Neural progenitor cell (in vitro differentiated cells): ENCODE measurements at places on chromosomes 3 and 15.

DNA sequence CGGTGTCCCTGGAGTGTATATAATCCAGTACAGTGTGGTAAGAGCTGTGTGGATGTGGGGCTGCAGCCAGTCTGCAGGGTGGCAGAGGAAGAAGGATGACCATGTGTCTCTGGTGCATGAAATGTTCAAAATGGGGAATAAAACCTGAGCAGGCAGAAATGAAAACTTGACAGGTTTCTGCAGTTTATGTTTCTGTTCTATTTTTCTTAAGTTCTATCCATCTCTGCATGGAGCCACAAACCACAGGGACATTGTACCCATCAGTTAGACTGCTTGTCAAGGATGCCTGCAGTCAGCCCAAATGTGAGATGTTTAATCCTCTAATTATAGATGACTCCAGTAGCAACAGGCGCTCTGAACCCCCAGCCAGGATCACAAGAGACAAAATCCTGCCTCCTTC, 216.7 kb downstream of the IL20RB start:
- peak; percentile 37 for DNase-seq

DNA sequence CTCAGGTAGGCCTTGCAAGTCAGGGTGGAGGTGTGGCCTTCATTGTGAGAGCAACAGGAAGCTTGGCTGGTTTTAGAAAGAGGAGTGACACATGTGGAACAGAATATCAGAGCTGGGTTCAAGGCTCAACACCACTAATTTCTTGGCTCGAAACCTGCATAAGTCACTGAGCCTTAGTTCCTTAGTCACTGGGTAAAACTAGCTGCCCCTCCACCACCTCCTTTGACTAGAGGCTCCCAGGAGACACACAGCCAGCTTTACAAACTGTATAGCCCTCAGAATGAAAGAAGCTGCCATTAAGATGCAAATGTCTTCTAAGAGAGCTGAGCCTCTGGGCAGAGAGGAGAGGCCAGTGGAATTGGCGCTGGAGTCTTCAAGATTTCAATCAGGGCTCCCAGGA, 67.7 kb downstream of the CERS3 start:
- DNase-seq: no peak

GRCh38 chr3:123129532-123129931, 62.7 kb downstream of the PDIA5 start:
- DNase-seq: no peak

DNA sequence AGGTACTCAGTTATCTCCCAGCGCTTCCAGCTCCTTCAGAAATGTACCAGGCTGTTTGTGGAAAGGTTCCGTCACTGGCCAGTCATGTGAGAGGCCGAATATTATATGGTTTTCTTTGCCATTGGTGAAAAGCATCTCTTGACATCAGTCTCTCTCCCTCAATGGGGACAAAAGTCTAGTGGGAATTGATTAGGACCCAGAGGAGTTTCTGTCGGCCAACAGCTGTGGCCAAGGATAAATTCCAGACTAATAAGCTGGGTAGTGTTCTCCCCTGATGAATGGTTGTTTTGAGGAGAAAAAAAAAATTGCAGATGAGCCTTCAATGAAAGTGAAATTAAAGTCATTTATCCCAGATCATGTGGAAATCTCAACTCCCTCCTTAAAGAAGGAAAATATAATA, 404.7 kb upstream of the THRB start:
- DNase-seq: no peak

- DNase-seq: no peak
Observed at GRCh38 chr3:40608091-40608490, 83.3 kb downstream of the ZNF621 start.

DNA sequence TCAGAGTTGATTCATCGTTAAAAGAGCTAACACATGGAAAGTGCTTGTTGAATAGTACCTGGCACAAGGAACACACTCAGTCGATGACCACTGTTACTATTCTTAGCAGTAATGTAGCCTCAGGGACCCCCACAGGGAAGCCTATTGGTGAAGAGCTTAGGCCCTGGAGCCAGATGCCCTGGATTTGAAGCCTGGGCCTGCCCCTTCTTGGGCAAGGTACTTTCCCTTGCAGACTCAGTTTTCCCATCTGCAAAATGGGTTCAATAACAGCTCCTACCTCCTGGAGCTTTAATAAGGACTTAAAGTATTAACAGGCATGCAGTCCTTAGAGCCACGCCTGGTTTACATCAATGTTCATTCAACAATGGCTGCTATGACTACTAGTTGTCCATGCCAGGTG, 96.9 kb upstream of the WNT5A start:
- no peak for DNase-seq

DNA sequence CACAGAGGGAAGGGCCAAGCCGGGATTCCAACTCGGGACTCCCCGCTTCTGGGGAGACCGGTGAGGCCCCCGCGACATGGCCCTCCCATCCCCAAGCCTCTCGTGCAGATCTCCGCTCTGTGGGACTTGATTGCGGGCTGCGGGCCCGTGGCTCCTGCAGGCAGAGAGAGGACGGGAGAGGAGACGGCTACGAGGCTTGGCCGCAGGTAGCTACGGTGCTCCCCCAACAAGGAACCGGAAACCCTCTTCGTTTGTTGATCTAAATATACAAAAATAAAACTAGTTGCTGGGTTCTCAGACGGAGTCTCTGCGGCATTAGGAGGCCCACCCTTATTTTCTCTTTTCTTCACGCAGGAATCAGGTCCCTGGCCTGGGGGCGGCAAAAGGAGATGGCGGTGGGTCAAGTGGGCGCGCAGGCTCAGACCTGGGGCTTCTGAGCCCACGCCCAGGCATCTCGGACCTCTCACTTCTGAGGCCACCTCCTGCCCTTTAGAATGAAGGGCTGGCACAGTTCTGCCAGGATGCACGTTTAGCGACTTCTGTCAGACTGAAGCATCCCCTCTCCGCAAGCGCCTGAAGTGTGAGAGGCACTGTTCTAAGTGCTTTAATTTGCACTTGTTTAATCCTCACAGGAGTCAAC, 10.9 kb downstream of the GNB5 start:
- peak; percentile 27 for DNase-seq

- DNase-seq: no peak
Observed at GRCh38 chr3:156303001-156303707, 182.8 kb downstream of the KCNAB1 start.

- no peak for DNase-seq
Observed at GRCh38 chr3:173599673-173600072, 202.1 kb downstream of the NLGN1 start.

DNA sequence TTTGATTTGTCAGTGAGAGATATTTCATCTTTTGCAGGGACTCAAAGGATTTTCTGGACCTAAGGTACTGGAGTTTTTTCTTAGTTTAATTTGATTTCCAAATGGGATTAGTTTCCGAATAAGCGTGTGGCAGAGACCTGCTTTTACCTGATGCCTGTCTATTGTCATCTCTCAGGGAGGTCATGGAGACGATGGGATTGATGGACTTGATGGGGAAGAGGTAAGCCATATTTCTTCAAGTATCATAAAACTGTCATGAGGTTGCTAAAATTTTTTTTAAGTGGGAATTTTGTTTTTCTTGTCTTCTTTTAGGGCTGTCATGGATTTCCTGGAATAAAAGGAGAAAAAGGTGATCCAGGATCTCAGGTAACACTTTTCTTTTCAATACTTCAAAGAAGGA, 60.5 kb downstream of the COL6A5 start:
- no peak for DNase-seq

GRCh38 chr3:149992416-149993058, 21.8 kb upstream of the PFN2 start:
- no peak for DNase-seq

DNA sequence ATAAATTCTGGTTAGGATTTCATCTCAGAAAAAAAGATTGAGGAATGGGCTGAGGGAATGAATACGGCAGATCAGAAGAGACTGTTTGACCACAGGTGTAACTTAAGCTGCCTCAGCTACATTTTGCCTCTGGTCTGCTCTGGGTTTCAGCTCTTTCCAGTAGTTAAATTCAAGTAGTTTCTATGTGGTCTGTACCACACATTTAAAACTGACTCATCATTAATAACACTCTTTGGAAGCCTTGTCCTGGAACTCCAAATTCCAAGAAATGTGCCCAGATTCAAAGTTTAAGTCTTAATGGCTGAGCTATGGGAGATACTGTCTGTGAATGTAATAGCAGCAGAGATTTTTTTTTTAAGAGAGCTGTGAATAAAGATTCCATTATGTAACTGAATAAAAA, 133.1 kb upstream of the IGSF10 start:
- no peak for DNase-seq

- no peak for DNase-seq
Observed at GRCh38 chr15:77517579-77517978, 96.9 kb downstream of the HMG20A start.

DNA sequence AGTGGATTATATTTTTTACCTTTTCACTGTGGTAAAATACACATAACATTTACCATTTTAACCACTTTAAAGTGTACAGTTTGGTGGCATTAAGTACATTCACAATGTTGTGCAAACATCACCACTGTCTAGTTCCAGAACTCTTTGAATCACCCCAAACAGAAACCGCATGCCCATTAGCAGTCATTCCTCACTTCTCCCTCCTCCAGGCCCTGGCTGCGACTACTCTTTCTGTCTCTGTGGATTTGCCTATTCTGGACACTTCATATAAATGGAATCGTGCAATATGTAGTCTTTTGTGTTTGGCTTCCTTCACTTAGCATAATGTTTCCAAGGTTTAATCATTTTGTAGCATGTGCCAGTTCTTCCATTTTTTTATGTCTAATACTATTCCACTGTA, 409.8 kb downstream of the NTRK3 start:
- no peak for DNase-seq

DNA sequence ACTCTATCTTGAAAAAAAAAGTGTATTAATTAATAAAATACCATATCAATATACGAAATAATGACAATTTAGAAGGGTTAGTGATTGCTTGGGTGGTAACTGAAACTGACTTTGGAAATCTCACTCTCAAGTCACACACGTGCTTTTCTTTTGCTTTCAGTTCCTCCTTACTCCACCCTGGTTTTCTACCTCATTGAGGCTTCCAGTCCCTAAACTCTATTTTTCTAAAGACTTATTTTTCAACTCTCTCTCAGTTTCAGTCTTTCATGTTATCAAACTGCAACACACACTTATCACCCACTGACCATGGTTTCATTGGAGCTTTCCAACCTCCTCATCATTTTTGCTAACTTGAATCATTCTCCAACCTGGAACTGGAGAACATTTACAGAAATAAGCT, 23.5 kb downstream of the IL12A start:
- DNase-seq: no peak

DNA sequence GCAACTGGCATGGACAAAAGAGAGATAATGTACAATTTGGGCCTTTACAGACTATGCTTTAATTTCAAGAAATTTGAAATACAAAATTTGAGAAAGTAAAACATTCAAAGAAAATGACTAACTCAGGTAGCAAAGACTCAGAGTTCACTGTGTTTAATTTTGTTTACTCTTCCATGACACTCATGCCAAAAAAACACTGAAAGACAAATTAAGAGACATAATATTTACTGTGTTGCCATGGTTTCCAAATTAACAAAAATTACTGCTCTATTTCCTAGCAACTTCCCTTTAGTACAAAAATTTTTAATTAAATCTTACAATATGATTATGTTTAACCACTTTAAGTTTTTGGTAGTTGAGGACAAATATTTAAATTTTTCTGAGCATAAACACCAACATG, 29.6 kb downstream of the LRRFIP2 start:
- no peak for DNase-seq

- DNase-seq: peak; percentile 4
Observed at GRCh38 chr3:70854108-70854507, 541.7 kb upstream of the MDFIC2 start.

DNA sequence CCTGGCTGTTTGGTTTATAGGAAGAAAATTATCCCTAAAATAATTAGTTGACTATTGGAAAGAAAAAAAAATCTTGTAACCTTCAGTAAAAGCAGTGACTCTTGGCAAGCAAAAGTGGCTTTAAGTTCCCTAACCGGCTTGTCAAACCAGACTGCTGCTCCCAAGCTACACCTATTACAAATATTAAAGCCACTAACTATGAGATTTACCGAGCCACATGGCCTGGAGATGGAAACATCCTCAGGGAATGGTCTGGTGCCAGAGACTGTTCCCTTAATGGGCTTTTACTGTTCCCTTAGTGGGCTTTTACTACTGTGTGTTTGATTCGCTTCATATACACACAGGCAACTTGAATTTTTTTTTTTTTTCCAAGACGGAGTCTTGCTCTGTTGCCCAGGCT, 35.9 kb upstream of the ZNF774 start:
- DNase-seq: no peak

DNA sequence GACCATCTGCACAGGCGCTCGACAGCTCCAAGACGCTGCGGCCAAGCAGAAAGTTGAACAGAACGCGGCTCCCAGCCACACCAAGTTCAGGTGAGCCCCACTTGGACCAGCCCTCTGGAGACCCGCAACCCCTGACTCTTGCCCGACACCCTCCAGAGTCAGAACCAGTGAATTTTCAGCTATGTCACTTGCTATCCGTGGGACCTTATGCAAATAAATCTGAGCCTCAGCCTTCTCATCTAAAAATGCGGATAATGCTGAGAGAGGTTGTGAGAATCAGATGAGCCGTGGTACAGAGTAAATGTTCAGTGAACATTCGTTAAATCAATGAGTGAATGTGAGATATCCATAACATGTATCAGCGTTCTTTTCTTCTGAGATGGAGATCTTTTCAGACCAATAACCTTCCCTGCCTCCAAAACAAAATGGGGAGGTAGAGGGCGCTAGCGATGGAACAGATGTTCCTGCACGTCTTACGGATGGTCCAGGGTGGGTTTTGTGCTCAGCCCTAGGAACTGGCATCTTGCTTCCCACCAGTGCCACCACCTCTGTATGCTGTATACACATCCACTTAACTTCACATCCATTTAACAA, 524 bp downstream of the MRPS11 start:
- peak; percentile 20 for DNase-seq

GRCh38 chr3:71478568-71478967, 105.0 kb downstream of the FOXP1 start:
- no peak for DNase-seq

DNA sequence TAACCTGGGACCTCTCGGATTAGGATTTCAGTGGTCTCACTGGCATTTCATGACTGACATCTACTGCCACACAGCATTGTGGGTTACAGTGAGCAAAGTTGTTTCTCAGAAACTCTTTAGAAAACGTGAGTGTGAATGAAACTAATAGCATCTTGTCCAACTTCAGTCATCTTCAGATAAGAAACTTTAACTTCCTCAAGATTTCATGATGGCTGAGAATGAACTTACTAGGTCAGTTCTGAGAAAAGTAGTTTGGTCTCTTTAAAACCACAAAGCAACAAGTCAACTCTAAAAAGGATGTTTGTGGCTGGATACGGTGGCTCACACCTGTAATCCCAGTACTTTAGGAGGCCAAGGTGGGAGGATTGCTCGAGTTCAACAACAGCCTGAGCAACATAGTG, 14.2 kb upstream of the HOMER2 start:
- no peak for DNase-seq

- no peak for DNase-seq
Observed at GRCh38 chr15:58440158-58440910, 8.5 kb downstream of the LIPC start.

- DNase-seq: no peak
Observed at GRCh38 chr15:67785431-67785830, 39.9 kb upstream of the SKOR1 start.

GRCh38 chr3:122766430-122766829, 27.2 kb downstream of the HSPBAP1 start:
- no peak for DNase-seq
